ENCODE measurements at places on chromosomes 3 and 15.

GRCh38 chr3:120415756-120416155, 35.0 kb downstream of the FSTL1 start:
- no peak for DNase-seq

- DNase-seq = no peak
Observed at GRCh38 chr15:31283043-31283442, 43.6 kb upstream of the KLF13 start.

GRCh38 chr3:535566-536416, 339.2 kb downstream of the CHL1 start:
- peak; percentile 72 for DNase-seq

- no peak for DNase-seq
Observed at GRCh38 chr3:188306435-188307005, 152.6 kb downstream of the LPP start.

- DNase-seq = no peak
Observed at GRCh38 chr3:27990324-27990723, 251.1 kb upstream of the CMC1 start.

DNA sequence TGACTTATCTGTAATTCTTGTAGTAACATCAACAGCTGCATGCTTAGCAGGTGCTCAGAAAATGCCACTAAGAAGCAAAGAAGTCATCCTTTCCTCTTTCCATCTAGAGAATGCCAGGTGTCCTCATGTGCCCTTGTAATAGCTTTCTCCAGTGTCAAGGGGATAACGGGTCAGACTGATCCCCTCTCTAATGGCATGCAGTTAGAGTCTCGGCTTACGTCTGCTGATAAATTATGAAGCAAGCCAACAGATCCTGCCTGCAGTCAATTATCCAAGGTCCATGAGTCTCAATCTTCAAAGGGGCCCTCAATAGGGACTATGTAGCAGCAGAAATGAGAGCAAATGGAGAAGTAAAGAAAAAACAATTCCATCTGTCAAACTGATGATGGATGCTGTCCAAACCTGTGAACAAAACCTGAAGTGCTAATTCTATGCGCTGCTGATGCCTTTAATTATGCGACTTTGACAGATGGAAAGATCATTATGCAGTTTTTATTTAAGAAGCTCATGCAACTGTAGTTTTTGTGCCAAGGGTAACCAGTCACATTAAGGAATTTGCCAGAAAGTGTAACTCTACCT, 162.8 kb upstream of the PEX5L start:
- DNase-seq = no peak

DNA sequence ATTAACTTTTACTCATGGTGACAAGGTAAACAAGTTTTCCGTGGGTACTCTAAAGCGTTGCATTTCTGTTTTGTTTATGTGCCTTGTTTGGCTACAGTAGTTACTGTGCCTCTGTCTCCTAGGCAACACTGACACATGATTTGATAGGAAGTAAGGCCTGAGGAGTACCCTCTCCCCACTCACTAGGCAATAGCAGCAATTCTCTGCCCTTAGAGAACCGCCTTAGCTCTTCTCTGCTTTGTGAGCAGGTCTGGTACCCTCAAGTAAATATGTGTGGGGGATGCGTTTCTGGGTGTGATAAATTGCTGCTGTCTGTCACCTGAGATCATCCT, at the start of gene IL5RA:
TSS of gene IL5RA (minus strand) at position 76 of the 332 bp plus-strand sequence. CDS start 5,390 bp downstream, outside the sequence.
- DNase-seq = peak; percentile 61

DNA sequence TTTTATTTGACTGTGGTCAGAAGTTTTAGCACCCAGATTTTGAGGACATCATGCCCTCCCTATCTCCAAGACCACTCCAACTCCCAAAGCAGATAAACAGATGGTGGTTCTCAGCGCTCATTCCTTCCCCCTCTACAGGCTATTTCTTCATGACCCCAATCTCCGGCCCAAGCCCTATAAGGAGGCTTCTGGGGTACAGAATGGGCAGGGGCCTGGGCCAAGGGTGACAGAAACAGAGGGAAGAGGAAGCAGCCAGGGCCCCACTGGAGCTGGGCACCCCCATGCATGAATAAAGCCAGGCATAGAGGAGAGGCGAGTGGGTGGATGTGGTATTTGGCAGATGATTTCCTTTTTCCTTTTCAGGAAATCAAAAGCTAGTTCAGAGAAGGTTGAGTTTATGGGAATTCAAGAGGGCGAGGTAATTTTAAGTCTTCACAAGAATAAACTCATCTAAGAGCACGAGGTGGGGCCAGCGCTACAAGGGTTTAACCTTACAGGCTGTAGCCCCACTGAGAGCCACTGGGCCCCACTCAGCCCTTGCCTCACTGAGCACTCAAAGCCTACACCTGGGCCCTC, 104.8 kb upstream of the HERC1 start:
- DNase-seq = no peak

DNA sequence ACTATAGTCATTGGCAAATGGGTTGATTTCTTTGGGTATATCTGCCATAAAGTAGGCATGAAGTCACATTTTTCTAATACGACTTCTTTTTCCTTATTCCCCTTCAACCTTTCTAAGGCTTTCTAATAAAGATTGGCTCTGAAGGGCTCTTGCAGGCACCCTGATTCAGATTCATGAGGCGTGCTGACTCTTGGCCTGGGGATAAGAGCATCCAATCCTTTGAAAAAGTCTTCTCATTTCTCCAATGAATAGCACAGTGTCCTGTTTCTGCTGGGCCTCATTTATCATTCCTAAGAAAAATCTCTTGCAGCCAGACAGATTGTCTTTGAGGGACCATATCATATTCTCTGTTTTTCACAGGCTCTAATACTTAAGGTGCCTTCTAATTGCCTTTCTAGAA, 32.3 kb upstream of the BNIP2 start:
- DNase-seq = no peak

GRCh38 chr3:189014526-189014925, 157.2 kb upstream of the TPRG1 start:
- no peak for DNase-seq

- no peak for DNase-seq
Observed at GRCh38 chr3:46707601-46708011, 6.4 kb downstream of the TMIE start.

GRCh38 chr3:65483480-65483879, 555.2 kb downstream of the MAGI1 start:
- DNase-seq = peak; percentile 81

- DNase-seq = no peak
Observed at GRCh38 chr15:82146990-82147461, 101.2 kb upstream of the MEX3B start.

DNA sequence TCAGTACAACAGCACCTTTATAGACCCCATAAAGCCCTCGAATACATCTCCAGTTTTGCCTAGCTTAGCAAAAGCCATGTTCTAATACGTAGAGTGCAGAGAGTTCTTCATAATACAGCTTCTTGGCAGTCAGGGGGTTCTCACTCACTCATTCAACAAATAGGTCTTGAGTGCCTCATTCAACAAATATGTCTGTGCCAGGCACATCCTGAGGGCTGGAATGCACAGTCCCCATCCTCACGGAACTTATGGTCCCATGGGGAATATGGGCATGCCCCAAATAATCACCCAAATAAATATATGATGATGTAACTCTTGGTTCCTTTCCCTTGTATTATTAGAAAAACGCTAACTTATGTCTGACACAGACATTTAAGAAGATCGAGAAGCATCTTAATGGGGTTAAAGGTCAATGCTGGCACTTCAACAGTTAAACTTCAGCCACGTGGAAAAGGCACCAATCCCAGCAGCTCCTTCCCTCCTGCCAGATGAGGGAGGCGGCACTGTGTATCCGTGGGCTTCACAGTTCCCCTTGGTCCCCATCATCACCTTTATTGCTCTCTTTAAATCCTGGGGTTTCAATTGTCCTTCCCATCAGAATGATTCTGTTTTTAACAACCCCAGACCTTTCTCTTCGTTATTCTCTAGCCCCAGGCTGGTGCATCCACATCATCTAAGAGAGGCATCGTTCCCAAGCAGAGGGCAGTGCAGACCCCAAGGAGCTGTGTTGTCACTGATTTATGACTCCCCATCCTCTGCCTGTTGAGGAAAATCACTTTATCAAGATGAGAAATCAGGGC, 18.9 kb upstream of the SEMA5B start:
- DNase-seq = no peak

- no peak for DNase-seq
Observed at GRCh38 chr3:4771243-4771642, 208.0 kb upstream of the BHLHE40 start.

GRCh38 chr3:106482451-106482850, 613.6 kb upstream of the CBLB start:
- DNase-seq = no peak

DNA sequence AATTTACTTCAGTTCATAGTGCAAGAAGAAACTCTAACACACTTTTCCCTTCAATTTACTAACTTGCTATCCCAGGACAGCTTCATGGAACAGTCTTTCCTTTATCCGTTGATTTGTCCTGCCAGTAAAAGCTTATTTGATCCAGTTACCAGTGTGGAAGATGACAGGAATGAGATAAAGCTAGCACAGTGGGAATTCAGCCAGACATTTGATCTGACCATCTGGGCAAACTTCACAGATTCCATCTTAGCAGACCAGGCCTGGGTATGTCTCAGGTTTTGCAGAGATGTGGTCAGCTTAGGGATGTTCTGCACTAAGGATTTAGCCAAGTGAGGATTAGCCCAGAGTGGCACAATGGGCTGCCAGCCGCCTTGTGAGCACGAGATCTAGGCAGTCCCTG, 19.7 kb downstream of the CEMIP start:
- DNase-seq = no peak

DNA sequence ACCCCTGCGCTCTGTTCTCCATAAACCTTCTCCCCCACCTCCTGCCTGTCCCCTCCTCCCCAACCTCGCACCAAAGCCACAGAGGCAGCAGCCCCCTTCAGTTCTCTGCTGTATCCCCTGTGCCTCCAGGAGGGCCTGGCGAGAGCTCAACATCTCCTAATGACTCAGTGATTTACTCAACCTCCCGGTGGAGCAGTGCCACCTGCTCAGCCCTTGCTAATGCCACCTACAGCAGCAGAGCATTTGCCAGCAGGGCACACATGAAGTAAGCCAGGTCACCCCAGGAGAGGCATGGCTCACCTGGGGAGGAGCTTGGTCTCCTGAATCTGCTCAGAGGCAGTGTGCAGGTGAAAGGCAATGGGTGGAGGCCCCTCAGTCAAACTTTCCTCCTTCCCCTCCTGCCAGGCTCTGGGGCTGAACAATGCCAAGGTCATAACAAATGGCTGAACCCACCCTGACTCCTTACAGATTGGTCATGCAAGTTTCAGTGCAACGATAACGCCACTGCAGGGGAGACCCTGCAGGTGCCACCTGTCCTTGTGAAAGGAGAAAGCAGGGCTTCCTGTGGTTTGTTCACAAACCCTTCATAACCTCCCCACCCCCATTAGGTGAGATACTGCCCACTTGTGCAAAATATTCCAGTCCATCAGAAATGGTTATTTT, 19.8 kb downstream of the TRPM1 start:
- DNase-seq = no peak

DNA sequence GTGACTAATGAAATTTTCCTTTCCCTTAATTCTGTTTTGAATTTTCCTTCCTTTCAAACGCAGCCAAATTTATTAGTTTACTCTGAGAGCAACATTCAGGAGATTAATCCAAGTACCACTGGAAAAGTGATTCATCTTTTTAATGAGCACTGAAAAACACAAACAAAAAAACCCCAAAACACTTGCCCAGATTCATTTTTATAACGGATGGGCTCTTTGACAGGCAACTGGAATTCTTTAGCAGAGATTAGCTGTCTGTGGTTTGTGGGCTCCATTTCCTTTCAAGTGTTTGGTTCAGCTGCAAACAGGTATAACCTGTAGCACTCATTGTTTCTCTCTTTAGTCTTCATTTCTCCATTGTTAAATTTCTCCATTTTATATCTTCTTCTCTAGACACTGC, 3.1 kb upstream of the POLR2M start:
- no peak for DNase-seq

GRCh38 chr15:65085990-65086679, 9.6 kb downstream of the KBTBD13 start:
- peak; percentile 84 for DNase-seq

GRCh38 chr3:109023656-109024254, 70.1 kb upstream of the GUCA1C start:
- peak; percentile 68 for DNase-seq

DNA sequence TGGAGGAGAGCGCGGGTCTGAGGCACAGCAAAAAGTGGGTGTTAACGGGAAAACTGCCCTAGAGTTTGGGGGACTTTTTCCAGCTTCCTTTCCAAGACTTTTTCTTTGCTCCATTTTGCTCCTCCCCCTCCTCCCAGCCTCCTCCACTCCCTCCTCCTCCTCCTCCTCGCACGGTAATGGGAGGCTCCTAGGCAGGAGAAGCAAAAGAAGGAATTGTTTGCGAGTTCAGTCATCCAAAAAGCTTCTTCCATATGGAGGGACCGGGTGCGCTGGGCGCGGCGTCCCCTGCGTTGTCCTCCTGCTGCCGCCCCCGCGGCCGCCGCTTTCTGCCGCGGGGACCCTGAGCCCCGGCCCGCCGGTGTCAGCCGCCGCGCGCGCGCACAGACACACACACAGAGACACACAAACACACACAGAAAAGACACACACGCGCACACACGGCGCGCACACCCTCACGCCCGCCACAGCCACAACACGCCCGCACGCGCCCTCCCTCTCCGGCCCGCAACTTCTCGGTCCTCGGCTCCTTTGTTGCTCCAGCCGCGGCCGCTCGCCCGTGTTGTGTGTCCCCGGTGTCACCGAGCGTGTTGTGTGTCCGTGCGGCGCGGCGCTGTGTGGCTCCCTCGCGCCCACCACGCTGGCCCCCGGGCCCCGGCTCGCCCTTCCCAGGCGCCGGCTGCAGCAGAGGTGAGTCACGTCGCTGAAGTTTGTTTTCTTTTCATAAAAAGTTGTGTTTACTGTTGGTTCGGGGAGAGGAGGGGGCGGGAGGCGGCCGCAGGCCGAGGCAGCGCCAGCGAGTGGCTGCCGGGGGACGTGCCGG, at the start of gene BOC:
TSS of gene BOC (plus strand) at position 228 of the 820 bp plus-strand sequence. CDS start 38,246 bp downstream, outside the sequence.
- peak; percentile 75 for DNase-seq

DNA sequence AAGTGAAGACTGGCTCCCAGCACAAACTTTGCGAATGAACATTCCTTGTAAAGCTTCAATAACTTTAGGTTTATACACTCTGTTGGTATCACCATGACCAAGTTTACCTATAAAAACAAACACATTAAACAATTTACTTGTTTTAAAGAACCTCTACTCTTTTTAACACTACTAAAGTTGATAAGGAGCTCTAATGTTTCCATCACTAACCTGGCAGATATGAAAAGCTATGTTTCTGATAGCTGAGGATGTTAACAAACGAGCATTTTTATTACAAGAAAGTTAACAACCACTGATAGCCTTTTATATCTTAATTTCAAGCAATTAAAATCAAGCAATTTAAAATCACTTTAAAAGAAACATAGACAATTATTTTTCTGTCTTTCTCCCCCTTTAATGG, 80.8 kb downstream of the HERC1 start:
- DNase-seq = no peak

GRCh38 chr3:49805897-49806701, 3.0 kb downstream of the INKA1 start:
- peak; percentile 83 for DNase-seq

GRCh38 chr3:54951405-54951804, 23.5 kb upstream of the LRTM1 start:
- DNase-seq = peak; percentile 77

GRCh38 chr15:74315626-74316025, 51.8 kb downstream of the CYP11A1 start:
- no peak for DNase-seq
